ENCODE measurements at places on chromosomes 4 and X.

DNA sequence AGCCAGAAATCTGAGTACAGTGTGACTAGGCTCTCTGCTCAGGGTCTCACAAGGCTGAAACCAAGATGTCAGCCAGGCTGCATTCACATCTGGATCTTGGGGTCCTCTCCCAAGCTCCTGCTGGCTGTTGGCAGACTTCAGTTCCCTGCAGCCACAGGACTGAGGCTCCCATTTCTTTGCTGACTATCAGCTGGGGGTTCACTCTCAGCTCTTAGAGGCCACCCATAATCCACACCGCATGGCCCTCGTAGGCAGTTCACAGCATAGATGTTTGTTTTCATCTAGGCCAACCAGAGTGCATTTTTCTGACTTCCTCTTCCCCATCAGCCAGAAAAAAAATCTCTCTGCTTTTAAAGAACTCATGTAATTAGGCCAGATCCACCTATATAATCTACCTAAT is 8.2 kb upstream of the WDR44 start:
- no peaks in the 10 kb centered on the region for H3K4me1 ChIP-seq
- no peaks in the 10 kb centered on the region for H3K27me3 ChIP-seq
- no peak overlapping the region for H3K27ac ChIP-seq
- no peaks in the 10 kb centered on the region for H3K36me3 ChIP-seq

DNA sequence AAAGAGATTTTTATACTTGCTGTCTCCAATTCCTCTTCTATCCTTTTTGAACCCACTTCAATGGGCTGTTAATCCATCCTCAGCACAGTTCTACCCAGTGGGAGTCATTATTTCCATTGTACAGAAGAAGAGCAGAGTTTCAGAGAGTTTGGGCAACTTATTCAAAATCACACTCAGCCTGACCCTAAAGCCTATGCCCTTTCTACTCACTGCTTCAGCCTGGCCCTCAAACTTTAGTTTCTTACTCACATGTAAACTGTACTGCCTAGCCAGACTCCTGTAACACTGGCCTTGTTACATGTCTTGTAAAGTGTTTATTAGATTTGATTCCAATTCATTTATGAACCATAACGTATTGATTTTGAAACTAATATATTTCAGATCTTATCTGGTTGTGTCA is 25.1 kb upstream of the USO1 start:
- peaks cover 5% of the 10 kb centered on the region for H3K36me3 ChIP-seq
- DNase-seq, result no peak
- peaks cover 39% of the 10 kb centered on the region for H3K4me1 ChIP-seq
- no peaks in the 10 kb centered on the region for H3K27me3 ChIP-seq

DNA sequence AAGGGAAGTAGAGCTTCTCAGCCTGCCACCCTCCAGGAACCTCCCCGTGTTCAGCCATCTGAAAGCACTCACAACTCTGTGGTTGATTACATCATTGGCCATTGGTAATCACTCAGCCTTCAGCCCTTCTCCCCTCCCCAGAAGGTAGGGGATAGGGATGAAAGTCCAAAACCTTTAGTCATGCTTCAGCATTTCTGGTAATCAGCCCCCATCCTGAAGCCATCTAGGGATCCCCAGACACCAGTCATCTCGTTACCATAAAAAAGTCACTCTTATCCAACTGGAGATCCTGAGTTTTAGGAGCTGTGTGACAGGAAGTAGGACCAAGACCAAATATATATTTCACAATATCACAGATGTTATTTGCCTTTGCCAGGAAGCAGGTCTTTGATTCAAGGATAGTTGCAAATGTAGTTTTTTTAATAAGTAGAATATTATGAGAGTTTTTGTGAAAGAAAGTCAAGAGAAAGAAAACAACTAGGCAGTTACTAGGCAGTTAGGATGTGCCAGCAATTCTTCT is 364.6 kb upstream of the NOCT start:
- no peaks in the 10 kb centered on the region for H3K4me1 ChIP-seq
- no peaks in the 10 kb centered on the region for H3K27me3 ChIP-seq
- H3K27ac ChIP-seq, result no peak overlapping the region
- DNase-seq, result no peak

DNA sequence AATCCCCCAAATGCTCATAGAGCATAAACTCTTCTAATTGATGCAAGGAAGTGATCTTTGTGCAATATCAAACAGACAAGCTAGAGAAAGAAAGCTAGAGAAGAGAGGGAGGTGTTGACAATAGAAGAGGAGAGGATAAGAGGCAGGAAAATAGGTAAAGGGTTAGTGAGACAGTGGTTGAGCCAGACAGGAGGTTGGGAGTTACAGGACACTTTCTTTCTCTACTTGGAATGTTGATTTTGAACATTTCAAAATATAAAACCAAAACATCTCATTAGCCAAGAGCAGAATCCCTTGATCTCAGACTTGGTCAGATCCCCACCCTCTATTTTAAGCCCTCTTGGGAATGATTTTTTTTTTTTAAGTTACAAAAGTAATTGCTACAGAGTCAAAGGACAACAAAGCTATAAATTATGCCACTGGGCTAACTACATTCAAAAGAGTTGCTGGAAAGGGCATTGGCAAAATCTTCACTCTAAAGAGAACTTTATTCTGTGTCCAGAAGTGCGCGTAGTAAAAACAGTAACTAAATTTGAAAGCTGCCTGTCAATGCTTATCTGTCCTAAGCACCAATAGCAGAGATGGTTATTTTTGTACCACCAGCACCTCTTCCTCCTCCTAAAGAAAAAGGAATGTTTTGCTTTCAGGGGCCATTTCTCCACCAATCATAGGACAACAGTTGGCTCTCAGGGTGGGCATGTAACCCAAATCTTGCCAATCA is 133.8 kb downstream of the PDGFC start:
- H3K27me3 ChIP-seq, result no peaks in the 10 kb centered on the region
- no peak overlapping the region for H3K27ac ChIP-seq
- H3K4me3 ChIP-seq, result no peak overlapping the region
- no peaks in the 10 kb centered on the region for H3K4me1 ChIP-seq
- no peak for DNase-seq

All from HepG2 (cell line).